Hypothalamus (tissue), 51 donors: ENCODE measurements at places on chromosomes 3 and 15.

- DNase-seq = no peak
Measured at GRCh38 chr3:42664438-42664803, 10.9 kb downstream of the ZBTB47 start.

DNA sequence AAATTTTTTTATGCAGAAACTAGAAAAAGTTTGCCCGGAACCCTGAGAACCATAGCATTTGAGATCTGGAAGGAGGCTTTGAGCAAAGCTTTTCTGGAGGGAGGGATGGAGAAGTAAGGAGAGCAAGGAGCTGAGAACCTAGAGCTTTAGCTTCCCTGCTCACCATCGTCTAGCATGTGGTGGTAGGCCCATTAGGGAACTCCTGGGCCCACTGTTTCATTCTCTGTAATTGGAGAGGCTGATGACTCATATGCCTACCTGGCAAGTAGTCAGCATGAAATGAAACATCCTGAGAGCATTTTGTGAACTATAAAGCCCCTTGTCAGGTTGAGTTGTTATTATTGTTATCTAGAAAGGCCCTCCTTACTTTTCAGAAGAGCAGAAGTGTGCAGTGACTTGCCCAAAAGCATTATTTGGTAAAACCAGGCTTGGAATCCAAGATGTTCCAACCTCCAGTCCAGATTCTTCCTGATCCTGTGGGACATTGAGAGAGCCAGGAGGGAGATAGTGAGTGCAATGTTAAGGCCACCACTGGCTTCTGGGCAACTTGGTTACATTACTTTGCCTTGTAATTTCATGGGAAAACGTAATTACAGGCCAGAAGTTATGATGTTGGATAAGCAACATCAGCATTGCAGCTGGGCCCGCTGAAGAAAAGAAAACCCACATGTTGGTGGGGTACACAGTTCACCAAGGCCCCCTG lies 104.5 kb upstream of the BFSP2 start:
- no peak for DNase-seq

DNA sequence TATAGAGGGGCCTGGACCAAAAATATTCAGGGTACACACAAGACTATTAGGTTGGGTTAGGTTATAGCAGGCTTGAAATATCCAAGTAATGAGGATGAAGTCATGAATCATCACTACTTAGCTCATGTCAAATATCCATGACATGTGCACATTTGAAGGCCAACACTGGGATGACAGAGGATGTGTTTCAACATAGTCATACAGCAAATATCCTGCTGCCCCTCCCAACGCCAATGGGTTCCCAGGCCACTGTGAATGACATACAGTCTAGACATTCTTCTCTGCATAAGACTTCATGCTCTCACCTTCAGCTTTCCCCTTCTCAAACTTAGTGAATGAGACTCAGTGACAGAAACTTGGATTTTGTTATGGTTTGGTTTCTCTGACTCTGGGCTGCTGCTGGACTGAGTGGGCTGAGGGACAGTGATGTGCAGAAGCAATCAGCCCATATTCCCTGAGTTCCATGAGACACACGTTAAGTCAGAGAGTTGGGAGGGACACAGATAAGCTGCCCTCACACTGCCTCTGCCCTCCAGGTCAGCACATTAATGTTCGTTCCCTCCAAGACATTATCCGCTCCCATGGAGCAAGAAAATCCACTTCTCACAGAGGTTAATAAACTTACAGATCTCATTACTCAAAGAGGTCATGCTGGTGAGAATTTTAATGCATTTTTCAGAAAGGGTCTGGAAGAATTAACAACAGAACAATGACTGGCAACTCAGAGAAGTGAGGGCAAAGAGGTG lies 15.4 kb downstream of the HOMER2 start:
- DNase-seq = no peak

DNA sequence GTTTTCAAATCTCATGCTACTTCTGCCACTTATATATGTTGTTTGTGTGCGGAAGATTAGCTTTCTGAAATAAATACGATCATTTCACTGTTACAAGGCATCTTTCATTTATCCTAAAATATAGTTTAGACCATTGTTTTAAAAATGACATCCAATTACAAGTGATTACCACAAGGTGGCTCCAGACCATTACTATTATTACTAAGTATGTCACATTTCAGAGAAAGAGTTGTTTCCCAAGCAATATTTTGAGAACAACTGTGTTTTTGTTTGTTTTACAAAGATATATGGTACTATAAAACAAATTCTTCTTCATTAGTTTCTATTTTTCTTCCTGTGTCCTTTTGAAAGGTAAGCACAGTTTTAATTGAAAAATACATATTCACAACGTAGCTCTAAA lies 136.0 kb upstream of the RAP2B start:
- no peak for DNase-seq

- no peak for DNase-seq
Measured at GRCh38 chr15:70438776-70439175, 324.6 kb downstream of the UACA start.

GRCh38 chr15:26097216-26097615 lies 234.1 kb upstream of the ATP10A start:
- DNase-seq = no peak

- DNase-seq = no peak
Measured at GRCh38 chr3:151890721-151891141, 17.3 kb downstream of the SUCNR1 start.

DNA sequence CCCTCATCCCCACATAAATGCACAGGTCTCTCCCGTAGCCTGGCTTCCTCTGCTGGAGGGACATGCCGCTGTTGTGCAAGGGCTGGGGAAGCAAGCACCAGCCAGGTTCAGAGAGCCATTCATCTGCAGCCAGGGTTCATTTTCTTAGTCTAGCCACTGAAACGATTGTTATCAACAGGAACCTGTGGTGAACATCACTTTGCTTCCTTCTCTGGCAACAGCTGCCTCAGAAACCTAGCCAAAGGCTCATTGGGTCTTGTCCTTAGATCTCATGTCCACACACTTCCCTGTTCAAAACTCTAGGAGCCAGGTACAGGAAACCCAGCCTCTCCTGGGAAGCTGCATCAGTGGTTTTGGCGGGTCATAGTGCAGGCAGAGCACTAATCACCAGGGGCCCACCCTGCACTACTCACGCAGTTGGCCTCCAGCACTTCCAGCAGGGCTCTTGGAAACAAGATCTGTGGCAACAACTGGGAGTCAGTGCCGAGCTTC lies 47.0 kb downstream of the OXNAD1 start:
- no peak for DNase-seq

DNA sequence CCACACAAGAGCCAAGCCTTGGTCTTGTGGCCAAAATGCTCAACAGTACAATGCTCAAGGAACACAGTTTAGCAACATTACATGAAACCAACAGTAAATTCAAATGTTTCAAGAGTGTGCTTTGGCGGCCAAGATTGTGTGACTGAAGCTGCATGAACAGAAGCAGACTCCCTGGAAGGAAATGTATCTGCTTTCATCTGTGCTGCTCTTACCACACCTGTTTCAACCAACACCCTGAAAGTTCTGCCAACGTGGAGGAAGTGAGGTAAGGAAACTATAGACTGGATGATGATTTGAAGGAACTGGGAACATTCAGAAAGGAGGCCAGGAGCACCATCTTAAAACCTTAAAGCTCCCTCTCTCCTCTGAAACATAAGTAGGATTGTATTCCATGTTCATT lies 55.7 kb downstream of the MB21D2 start:
- DNase-seq = no peak

DNA sequence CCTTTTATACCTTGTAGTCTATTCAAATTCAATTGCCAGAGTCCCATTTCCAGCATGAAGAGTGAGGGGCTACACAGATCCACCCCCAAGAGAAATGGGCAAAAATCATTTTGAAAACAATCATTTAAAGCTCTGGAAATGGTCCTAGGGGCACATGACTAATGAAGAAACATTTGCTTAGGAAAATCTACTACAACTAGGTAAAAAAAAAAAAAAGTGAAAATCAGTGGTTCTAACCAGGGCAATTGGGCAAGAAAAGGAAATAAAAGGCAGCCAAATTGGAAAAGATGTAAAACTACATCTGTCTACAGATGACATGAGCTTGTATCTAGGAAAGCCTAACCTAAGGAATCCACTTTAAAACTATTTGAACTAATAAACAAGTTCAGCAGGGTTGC lies 9.4 kb downstream of the IMPG2 start:
- no peak for DNase-seq

GRCh38 chr3:169744366-169745054 lies 20.4 kb downstream of the TERC start:
- DNase-seq = no peak
